ENCODE measurements at places on chromosomes 11 and 22.

GRCh38 chr11:133907216-133907615 is 49.6 kb downstream of the IGSF9B start:
- DNase-seq = no peak

- no peak for DNase-seq
These were observed 7.8 kb downstream of the TTC38 start for GRCh38 chr22:46275455-46276122.

GRCh38 chr22:16801088-16801487 is 24.1 kb downstream of the XKR3 start:
- no peak for DNase-seq

DNA sequence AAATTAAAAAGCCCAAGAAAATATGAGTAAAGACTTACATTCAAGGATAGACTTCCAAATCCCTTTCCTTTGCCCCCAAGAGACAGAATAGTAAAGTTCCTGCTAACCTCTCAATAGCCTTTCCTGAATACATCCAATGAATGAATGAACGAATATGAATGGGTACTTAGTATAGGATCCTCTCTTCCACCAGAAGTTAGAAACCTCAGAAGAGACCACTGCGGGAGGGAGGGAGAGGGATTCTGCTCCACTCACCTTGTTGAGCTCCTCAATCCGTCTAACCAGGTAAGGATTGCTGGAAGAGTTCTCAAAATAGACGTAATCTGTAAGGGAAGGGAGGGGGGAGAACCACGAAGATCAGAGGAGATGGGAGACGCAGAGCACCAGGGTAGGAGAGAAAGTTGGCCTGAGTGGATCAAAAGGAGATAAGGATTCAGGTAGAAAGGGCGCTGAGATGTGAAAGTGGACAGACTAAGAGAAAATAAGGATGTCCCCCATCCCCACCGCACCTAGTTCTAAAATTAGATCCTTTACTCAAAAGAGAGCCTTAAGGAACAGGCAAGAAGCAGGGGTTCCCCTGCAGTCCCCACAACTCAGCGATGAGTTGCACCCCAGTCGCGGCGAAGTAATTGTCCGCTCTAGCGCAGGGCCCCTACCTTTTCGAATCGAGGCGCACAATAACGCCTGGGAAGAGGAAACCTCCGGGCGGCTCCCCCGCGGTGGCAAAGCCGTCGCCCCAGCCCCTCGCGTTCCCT is 1.1 kb downstream of the MTA2 start:
- no peak for DNase-seq

DNA sequence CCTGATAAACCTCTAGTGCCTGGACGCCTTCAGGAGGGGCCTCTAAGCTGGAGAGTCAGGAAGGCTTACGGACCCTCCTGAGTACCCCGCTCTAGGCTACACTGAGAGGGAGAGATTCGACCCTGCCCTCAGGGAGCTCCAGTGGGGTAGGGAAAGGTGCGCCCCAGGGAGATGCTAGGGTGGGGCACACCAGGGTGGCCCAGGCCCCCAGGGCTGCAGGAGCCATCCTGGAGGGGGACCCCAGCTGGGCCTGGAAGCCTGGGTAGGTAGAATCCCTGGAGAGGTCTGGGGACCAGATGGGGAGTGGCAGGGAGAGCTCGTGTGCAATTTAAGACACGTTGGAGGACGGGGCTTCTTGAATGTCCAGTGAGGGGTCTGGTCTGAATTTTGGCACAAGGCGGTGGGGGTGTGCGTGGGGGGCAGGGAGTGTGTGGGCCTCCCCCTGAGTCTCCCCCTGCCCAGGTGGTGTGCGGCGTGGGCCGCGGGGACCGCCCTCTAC is 4.7 kb downstream of the CARNS1 start:
- no peak for DNase-seq

DNA sequence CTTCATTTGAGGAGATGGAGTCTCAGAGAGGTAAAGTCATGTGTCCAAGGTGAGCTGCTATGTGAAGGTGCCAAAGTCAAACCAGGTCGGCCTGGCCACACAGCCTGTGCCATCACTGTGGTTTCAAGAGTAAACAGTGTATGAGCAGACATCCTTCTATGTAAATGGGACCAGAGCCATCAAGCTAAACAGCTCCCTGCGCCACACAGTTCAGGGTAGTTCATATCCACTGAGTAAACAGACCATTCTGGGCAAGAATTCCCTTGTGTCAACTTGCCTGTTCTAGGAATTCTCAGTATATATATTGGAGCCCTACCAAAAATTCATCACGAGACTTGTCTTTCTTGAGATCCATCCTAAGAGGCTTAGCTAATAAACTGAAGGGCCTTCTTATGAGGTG is 77.5 kb downstream of the AMOTL1 start:
- DNase-seq = no peak

- no peak for DNase-seq
These were observed 7.0 kb downstream of the SEPTIN3 start for GRCh38 chr22:41976070-41976901.

DNA sequence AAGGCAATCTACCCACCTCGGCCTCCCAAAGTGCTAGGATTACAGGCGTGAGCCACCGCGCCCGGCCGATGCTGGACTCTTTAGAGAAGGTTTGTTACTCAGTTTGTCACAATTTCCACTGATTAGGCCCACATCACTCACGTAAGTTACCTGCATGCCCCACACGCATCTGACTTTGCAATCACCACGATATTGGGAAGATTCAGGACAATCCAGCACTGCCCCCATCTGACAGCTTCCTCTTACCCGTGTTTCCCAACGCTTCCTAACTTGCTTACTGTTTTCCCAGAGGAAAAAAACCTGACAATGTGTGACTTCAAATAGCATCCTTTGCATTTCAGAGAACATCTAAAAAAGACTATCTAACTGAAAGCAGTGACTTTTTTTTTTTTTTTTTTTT is 21.8 kb upstream of the EIF3M start:
- no peak for DNase-seq

DNA sequence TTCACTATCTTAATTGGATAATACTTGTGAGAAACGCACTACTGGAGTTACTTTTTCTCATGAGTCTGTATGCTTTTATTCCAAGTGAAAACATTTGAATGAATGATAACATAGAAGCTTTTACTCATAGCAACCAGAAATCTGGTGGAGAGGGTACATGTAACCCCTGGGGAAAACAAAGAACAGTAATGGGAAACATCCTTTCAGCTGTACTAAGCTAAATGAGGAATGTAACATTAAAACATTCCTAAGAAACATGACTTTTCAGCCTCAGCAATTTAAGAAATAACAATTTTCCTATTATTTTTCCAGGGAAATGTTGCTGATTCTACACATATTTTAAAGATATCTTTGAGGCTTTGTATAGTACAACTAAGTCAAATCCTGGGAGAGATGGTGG is 97.2 kb upstream of the CEP126 start:
- no peak for DNase-seq

- DNase-seq = no peak
These were observed 15.6 kb downstream of the IGF2 start for GRCh38 chr11:2123628-2123960.

DNA sequence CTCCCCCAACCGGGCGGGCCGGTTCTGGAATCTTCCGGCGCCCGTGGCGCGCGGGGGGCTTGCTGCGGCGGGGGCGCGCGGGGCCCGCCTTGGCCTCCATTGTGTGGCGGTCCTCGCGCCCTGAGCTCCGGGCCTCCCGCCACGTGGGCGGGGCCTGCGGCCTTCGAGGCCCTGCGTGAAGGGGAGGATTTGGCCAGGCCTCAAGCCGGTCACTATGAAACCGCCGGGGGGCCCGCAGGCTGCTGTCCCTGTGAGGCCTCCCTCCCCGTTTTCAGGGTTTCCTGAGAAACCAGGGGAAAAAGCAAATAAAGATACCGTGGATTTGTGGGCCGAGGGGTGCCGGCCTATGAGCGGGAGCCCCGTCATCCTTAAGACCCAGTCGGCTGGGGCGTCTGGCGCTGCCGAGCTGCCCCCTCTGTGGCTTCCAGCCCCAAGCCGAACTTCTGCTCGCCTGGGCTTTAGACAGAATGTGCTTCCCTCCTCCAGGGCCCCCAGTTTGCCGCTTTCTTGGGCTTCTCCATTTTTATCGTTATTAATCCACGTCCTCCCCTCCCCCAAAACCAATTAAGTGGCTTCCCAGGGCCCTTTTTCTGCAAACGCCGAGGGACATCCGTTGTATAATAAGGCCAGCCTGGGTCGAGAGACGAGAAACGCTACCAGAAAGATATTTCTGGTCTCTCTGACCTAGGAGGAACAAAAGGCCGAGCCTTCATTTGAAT is 602 bp downstream of the EWSR1 start:
- no peak for DNase-seq

GRCh38 chr11:68741463-68741862 is 9.9 kb downstream of the TESMIN start:
- no peak for DNase-seq

- DNase-seq = peak; percentile 5
These were observed 673 bp downstream of the CDON start for GRCh38 chr11:126061707-126062678.

DNA sequence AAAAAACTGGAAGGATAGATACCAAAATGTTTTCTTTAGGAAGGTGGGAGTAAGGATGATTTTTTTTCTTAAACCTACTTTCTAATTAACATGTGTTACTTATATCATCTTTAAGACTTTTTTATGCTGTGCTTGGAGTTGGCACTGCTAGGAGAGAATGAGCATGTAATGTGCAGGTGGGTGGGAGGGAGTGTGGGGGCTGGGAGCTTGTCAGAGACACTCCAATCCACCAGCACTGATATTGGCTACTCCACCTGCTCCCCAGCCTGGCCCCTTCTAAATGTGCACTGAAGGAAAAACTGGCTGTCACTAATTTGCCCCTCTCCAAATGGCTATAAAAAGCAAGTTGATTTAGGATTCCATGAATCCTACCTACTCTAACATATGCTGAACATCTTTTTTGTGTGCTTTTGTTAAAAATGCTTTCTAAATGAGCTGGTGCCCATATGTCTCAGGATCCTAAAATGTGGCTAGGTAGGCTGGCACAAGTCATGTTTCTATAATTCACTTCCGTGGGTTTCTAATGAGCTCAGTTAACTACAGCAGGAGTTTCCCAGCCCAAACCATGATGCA is 44.3 kb upstream of the BMAL1 start:
- no peak for DNase-seq

- DNase-seq = no peak
These were observed 2.3 kb downstream of the GAB2 start for GRCh38 chr11:78415338-78415737.

DNA sequence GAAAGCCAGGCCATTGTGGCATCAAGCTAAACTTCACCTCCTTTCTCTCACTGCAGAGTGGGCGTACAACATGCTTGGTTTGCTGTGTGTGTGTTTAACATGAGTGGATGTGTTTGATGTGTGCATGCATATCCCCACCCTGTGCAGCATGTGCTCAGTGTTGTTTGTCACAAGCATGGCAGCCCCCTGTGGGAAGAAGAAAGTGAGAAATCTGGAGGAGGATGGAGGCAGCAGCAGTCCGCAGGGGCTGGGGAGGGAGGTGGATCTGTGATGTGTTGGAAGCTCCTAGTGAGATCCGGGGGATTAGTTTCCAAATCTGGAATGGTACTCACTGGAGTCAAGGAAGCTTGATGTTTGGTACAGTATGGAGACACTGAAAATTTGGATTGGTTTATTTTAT is 24.1 kb upstream of the CCDC134 start:
- DNase-seq = no peak

DNA sequence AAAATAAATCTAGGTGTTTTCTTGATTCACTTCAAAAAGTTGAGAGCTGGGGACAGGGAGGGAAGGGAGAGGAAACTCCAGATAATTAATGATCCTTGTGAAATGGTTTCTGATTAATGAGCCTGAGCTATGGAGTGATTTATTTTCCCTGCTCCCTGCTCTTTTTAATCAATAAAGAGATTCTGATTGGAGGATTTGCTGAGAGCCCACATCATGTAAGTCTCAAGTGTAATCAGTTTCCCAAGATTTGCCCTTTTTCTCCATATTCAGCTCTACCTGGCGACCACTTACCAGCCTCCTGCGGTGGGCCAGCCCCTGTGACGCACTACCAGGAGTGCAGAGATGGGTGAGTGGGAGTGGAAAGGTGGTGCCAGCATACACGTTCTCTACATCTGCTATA is 114.0 kb downstream of the NAV2 start:
- DNase-seq = no peak

DNA sequence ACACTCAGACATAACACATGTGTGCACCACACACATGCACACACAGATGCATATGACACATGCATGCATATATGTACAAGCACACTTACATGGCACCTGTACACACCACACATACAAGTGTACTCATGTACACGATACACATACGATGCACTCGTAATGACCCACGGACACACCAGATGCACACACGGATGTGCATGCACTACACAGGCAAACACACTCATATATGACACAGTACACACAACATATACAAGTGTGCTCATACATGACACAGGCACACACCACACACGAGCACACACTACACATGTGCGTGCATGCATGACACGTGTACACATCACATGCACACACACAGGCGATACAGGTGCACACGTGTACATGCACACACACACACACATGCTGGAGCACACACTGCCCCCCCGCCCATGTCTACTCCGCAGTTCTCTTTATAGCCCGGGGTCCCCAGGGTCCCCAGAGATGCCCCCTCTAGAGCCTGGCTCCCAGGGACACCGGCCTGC is 4.8 kb upstream of the TH start:
- no peak for DNase-seq

GRCh38 chr11:117984476-117984875 is 1.7 kb upstream of the IL10RA start:
- DNase-seq = no peak

GRCh38 chr11:34744511-34744910 is 123.6 kb downstream of the EHF start:
- no peak for DNase-seq

- DNase-seq = no peak
These were observed 5.4 kb upstream of the OR51A2 start for GRCh38 chr11:4960877-4961276.

GRCh38 chr11:45872651-45873356 is 12.6 kb upstream of the MAPK8IP1 start:
- peak; percentile 8 for DNase-seq

GRCh38 chr11:17750013-17750800 is 15.6 kb downstream of the KCNC1 start:
- DNase-seq = no peak

GRCh38 chr11:120667281-120667680 is 155.7 kb downstream of the GRIK4 start:
- no peak for DNase-seq

- no peak for DNase-seq
These were observed 63.1 kb downstream of the PRSS23 start for GRCh38 chr11:86863476-86863875.

GRCh38 chr11:75954039-75954438 is 139.0 kb downstream of the UVRAG start:
- DNase-seq = no peak

GRCh38 chr11:123581651-123582399 is 72.6 kb downstream of the SCN3B start:
- DNase-seq = no peak

DNA sequence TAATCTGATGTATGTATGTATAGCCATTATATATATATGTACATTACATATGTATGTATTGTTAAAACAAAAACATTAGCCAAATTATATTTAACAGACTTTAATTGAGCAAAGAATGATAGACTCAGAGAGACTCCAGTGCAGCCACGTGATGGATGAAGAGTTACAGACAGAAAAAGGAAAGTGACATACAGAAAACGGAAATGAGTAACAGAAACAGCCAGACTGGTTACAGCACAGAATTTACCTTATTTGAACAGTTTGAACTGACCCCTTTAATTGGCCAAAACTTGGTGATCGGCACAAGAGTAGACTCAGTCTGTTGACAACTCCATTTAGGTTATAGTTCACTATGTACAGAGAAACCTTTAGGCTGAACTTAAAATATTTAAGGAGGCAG is 35.0 kb downstream of the CHORDC1 start:
- no peak for DNase-seq

GRCh38 chr11:8016440-8016839 is 29.3 kb downstream of the EIF3F start:
- no peak for DNase-seq
